ENCODE measurements at places on chromosomes 2 and 18.

GRCh38 chr18:32358075-32358474 is 112.6 kb downstream of the GAREM1 start:
- no peak for DNase-seq

GRCh38 chr2:192126426-192126825 is 68.3 kb downstream of the TMEFF2 start:
- DNase-seq: no peak

DNA sequence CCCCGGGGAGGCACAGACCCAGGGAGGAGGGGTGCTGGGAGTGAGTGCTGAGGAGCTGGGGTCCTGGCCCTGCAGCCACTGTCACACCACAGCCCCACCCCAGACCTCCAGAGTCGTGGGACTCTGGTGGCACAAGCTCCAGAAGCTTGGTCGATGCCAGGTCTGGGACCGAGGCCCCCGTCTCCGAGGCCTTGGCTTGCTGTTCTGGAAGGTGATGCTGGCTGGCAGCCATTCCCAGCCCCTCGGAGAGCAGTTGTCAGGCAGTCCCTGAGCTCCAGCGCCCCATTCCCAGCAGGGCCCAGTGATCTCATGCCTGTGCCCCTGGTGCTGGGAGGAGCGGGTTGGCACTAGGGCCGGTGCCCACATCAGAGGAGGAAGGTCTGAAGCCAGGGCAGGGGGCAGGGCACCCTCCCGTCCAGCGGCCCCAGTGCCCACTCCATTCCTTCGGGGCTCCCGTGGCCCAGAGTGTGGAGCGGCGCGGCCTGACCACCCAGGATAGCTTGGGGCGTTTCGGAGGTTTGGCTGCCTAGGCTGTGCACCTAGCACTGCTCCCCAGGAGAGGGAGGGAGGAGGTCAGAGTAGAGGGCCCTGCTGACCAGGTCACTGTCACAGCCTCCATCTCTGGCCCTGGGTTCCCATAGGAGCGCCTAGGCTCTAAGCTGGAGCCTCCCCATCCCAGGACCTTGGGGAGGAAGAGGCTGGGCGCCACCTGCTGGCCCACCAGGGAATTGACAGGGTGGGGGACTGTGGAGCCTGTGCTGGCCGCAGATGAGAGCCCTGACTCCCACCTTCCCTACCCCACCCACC is 16.8 kb upstream of the ALPI start:
- no peak for DNase-seq

DNA sequence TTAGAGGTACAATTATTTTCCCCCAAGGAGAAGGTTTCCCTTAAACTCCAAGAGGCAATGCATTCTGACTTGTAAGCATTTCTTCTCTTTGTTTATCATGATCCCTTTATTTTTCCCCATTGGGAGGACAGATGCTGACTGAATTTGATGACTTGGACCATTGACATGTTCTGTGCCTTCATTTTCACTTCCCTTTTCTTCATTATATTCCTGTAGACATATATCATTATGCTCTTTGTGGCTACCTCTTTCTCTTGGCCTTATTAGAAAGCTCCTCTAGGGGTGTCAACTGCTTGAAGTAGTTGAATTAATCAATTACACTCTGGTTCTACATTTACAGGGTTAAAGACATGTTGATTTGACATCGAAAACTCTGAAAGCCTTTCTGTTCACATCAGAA is 330.0 kb upstream of the DCC start:
- no peak for DNase-seq

DNA sequence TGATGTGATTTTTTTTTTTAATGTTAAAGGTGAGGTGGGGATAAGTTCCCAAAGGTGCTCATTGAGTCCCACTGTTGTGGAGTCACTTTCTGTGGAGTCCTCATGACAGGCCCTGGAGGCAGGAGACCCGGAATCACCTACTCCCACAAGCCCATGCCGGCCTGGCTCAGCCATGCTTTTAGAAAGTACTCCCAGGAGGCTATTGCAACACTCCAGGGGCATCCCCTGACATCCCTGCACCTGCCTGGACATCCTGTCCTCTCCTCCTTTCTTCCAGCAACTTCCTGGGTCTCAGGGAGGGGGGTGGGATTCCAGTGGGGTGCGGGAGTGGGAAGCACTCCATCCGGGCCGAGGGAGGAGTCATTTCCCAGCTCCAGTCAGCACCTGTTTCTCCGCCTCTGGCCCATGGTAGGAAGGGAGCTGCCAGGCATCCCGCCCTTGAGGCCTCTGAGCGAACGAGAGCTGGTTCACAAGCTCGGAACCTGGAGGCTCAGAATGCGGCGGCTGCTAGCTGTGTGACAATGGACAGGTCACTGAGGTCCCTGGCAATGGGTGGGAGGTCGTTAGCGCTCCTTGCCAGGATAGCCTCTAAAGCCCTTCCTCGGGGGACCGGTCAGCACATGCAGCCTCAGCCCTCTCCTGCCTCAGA is 163.9 kb upstream of the ID2 start:
- no peak for DNase-seq

DNA sequence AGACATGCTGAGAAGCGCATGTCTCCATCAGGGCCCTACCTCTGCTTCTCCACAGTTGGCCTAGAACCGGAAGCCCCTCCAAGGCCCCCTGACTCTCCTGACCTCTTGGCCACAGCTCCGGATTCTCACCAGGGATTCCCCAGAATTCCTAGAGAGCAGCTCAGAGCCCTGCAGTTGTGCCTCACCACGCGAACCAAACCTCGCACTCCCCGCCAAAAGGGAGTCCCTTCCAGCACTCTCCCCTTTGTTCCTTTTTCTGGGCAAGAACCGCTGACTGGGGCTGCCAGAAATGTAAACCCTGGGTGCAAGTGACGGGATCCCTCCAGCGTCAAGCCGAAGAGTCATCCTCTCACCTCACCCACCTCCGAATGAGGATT is 36.7 kb downstream of the AFF3 start:
- DNase-seq: no peak

DNA sequence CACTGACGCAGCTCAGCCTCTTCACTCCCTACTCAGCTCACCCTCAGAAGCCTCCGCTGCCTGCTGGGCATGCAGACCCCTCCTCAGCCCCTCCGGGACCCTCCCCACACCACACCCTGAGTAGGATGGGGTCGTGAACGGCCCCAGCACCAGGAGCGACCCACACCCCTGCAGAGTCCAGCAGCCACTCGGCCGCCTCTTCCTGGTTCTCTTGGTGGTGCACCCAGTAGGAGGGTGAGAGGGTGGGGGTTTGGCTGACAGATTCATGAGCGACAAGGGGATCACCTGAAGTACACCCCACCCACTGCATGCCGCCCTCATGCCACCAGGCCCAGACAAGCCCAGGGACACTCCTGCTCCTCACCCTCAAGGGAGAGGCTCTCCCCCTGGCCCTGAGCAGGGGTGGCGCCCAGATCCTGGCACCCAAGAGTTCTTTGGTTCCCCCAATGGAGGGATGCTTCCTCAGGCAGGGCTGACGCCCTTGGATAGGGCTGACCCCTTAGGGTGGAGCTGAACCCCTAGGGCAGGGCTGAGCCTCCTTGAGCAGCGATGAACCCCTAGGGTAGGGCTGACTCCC is 76.6 kb upstream of the GPC1 start:
- DNase-seq: no peak

DNA sequence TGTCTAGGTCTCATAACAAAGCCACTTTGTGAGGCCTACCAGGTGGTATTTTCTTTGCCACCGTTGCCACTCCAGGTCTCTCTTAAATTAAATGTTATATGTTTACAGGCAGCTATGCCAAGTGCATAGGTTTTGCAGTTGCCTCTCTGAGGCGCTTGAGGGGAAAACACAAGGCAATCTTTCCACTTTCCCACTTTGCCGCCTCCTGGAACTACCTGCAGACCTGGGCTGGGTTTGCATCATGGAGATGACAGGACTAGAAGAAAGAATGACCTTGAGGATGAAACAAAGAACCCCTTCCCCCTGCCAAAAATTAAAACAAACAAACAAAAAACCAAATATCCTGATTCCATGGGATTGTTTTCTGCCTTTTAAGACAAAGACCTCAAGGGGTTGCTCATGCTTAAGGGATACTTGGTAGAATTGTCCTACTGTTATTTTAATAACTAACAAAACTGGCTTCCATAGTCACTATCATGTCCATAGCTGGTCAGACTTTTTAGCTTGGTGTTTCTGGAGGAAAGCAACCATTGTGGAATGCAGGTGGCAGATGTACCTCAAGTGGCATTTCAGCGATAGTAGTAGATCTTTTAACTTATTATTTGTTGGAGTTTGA is 159.9 kb downstream of the PRPF40A start:
- DNase-seq: no peak

- no peak for DNase-seq
These were observed 911.5 kb upstream of the FSHR start for GRCh38 chr2:50065835-50066234.

GRCh38 chr2:7004636-7005035 is 87.4 kb downstream of the RNF144A start:
- no peak for DNase-seq

DNA sequence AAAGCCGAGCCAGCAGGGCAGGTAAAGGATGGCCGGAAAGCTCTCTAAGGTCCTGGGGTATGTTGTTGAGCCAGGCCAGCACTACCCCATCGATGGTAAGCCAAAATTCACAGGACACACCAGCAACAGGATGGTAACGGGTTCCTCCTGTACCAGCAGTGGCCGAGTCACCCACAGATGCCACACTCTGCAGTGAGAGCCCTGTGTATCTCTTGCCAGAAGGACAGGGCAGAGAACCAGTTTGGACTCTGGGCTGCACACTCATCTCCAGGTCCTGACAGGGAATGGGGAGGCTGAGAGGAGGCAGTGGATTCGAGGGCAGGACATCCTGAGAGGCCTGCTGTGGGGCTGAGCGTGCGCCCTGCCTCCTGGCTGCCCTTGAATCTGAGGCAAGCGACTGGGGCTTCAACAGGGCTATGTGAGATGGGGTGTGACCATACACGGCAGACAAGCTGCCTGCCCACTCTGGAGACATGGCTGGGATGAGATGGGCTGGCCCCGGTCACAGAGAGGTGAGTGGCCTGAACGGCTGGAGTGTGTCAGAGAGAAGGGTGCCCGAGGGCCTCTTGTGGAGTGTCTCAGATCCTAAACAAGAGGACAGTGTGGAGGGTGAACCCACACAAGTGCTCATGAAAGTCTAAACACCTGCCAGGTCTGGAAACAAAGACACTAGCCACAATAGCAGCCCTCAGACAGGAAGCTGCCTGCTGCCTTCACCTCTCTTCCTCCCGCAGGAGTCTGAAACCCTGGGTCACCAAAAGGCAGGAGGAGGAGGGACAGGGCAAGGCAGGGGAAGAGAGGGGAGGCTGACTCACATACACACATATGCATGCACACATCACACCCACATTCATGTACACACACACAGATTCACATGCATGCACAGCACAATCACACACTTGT is 182.3 kb downstream of the LOXHD1 start:
- peak; percentile 58 for DNase-seq

GRCh38 chr2:172096626-172097547 is 5.8 kb downstream of the DLX2 start:
- no peak for DNase-seq

DNA sequence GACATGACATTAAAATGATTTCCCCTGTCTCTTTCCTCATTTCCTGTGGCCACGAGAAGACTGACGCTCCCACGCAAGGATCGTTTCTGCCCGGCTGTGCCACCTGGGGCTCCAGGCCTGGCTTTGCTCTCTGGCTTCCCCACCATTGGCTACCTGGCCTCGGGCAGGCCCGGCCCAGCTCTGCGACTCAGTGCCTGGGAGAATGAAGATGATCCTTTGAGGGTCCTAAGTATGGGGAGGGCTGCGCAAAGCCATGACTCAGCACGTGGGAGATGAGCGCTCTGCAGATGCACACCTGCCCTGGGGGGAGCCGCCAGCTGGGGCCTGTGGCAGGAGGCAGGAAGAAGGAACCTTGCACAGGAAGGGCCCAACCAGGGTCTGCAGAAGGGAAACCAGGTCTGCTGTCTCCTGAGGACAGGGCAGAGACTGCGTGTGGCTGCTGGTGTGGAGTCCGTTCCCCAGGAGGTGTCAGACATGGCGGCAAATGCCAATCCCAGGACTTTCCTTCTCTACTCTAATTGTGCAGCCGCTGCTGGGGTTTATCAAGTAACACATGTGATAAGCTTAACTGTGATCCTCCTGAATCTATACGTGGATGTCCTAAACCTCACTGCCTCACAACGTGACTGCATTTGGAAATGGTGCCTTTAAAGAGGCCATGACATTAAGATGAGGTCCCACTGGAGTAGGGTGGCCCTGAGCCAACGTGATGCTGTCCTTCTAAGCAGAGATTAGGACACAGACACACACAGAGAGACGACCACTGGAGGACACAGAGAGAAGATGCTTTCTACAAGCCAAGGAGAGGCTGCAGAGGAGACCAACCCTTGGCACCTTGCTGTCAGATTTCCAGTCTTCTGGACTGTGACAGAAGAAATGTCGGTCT is 32.9 kb downstream of the MBP start:
- no peak for DNase-seq

GRCh38 chr18:25305584-25305983 is 46.4 kb downstream of the ZNF521 start:
- no peak for DNase-seq

DNA sequence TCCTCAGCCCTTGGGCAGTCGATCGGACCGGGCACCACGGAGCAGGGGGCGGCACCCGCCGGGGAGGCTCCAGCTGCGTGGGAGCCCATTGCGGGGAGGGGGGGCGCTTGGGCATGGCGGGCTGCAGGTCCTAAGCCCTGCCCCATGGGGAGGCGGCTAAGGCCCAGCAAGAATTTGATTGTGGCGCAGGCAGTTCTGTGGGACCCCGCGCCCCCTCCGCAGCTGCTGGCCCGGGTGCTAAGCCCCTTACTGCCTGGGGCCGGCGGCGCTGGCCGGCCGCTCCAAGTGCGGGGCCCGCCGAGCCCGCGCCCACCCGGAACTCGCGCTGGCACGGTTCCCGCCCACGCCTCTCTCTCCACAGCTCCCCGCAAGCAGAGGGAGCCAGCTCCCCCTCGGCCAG is 18.4 kb downstream of the ZSCAN30 start:
- DNase-seq: no peak

GRCh38 chr2:84495539-84496146 is 20.7 kb upstream of the DNAH6 start:
- peak; percentile 33 for DNase-seq

GRCh38 chr2:187586011-187586641 is 31.9 kb upstream of the TFPI start:
- no peak for DNase-seq

All from NCI-H2107 (cell line).